ENCODE measurements at places on chromosomes 2 and 18. TPM values are rescaled to one million over a fixed set of nuclear protein-coding genes. Genes with fewer than 3 reads are reported as not detected.

The CABYR gene
- 1.5 TPM for total RNA-seq

The SNED1 gene
- 12.8 TPM for total RNA-seq

The IL37 gene
- not detected for total RNA-seq

The DNAJC5G gene
- not detected for total RNA-seq

The C2orf78 gene
- not detected for total RNA-seq

The SULT1C4 gene
- total RNA-seq, result 7.0 TPM

The LYPD6B gene
- not detected for total RNA-seq

The ALPI gene
- total RNA-seq, result not detected

The HTR2B gene
- 6.1 TPM for total RNA-seq

The UGT1A4 gene
- total RNA-seq, result not detected

The NT5DC4 gene
- not detected for total RNA-seq

The NT5C1B gene
- not detected for total RNA-seq

The OSBPL1A gene
- total RNA-seq, result 8.6 TPM

The GPR39 gene
- total RNA-seq, result not detected

Measured in pulmonary artery endothelial cell (primary cell).